Nucleus accumbens (tissue), 56 donors: ENCODE measurements at places on chromosomes 3 and 15.

GRCh38 chr15:92197746-92198145, 195.9 kb upstream of the ST8SIA2 start:
- DNase-seq: no peak

DNA sequence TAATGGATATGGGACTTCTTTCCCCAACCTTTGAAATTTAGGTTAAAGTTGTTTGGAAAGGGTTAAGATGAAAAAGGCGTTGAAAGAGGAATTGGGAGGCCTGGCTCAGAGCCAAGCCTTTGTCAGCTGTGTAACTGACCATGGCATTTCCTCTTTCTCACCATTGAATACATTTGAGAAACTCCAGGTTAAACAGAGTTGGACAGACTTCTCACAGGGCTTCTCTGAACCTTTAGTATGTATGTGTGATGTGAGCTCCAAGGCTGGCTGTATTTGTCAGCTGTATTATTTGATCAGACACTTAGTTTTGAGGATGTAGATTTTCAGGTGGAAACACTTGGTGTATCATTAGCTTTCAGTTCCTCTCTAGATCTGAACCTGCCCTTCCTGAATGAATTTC, 136.4 kb upstream of the GOLGA6L4 start:
- DNase-seq: no peak

- DNase-seq: no peak
Observed at GRCh38 chr3:149933858-149934257, 36.8 kb downstream of the PFN2 start.

DNA sequence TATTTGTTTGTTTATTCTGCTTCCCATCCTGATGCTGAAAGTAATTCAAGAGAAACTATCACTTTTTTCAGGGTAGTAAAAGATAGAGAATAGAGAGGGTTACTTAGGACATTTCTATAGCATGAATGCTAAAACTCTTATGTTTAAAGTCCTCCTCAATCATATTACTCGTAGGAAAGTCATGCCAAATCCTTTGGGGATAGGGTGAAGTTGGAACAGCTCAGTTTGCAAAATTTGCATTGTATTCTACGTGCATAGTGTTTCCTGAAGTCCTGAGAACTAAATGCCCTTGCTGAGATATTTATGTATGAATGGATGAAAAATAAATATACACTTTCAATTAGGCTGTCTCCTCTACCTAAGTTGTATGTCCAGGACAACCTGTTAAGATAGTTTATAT, 14.6 kb downstream of the PLSCR5 start:
- DNase-seq: no peak

GRCh38 chr3:32200490-32200889, 38.0 kb upstream of the CMTM8 start:
- no peak for DNase-seq

- DNase-seq: no peak
Observed at GRCh38 chr3:152256851-152257562, 11.7 kb upstream of the MBNL1 start.

DNA sequence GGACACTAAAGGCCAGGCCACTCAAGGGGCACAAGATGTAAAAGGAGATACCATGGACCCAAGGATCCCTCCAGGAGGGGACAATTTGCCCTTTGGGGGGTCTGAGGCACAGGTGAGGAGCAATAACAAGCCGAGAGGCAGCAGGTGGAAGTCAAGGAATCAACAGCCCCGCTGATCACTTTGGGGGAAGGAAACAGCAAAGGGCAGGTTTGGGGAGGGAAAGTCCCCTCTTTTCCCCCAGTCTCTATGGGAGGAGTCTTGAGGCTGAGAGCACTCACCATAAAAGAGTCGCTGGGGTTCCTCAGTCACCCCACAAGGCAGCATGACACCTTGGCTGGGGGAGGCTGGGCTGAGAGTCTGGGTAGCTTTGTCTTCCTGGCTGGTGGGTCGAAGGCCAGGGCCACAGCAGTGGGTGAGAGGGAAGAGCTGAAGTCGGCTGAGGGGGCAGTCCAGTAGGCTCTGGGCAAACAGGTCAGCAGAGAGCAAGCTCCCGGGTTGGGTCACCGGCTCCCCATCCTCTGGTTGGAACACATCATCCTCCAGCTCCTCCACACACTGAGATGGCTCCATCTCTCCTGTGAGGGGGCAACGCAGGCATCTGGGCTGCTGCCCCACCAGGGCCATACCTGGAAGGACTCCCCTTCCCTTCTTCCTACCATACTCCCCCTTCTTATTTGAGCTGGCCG, 3.0 kb downstream of the BMF start:
- DNase-seq: no peak

GRCh38 chr3:28598165-28598564, 249.5 kb upstream of the AZI2 start:
- no peak for DNase-seq

DNA sequence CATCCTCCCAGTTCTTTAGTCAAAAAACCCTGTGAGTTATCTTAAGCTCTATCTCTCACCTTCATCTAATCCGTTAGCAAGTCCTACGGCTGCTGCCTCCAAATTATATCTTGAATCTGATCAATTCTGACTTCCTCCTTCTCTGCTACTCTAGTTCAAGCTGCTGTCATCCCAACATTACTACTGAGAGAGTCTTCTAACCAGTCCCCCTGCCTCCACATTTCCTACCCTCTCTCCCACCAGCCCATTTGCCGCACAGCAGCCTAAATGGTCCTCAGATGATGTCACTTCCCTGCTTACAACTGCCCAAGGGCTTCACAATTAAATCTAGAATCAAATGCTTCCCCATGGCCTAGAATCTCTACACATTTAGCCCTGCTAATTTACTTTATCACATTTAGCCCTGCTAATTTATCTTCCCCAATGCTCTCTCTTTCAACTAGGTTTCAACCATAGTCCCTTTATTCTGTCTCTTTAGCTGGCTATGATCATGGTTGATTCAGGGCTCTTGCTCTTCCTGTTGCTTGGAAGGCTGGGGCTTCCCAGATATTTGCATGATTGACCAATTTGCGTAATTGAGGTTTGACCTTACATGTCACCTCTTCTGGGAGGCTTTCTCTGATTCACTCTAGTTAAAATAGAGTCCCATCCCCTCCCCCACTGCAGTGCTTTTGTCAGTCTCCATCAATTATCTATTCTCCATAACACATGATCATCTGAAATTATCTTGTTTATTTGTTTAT, 11.0 kb upstream of the ARL14 start:
- DNase-seq: no peak

- DNase-seq: no peak
Observed at GRCh38 chr3:24522146-24522579, 27.5 kb upstream of the THRB start.

DNA sequence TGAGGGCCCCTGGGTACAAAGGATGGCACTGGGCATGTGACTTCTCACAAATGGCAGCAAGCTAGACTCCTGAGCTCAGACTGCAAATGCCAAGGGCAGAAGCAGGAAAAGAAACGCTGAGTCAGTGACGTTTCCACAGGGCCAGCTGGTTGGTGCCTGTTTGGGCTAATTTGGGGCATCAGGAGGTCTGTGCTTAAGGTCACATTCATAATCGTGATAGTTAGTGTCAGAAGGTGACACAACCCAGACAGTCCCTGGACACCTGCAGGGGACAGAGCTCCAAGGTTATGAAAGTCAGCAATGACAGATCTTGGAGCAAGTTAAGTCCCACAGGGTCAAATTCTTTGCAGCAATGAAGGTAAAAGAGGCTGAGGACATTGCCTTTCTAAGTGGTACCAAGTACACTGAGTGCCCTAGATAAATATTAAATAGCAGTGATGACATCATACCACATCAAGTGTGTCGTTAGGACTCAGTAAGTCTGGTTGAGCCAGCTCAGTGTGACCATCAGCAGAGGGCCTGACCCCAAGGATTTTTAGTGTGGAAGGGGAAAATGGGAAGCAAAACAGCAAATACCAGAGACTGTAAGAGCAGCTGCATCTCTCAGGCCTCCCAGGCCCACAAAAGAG, 556.9 kb upstream of the CFAP20DC start:
- DNase-seq: no peak

- no peak for DNase-seq
Observed at GRCh38 chr3:177300039-177300833, 103.0 kb upstream of the TBL1XR1 start.
